ENCODE measurements at places on chromosomes 12 and 14.
A peak's percentile ranks its signal among the peaks of the same experiment; 100 is the strongest.

DNA sequence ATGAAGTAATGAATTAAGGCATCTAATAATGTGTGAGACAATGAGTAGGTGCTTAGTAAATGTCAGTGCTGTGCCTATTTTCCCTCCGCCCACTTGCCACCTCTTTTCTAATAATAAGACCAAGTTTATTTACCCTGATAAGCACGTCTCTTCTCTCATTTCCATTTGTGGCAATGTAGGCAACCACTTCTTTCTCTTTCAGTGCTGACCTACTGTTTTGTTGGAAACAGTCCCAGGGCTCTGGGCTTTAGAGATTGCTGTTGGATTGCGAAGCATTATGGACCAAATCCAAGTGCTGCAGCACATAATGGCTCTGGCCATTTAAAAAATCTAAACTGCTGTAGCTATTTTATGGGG lies 141.3 kb upstream of the PLEKHG7 start:
- DNase-seq, result peak; percentile 95

- DNase-seq, result no peak
Observed at GRCh38 chr12:65188179-65188701, 18.9 kb downstream of the LEMD3 start.

DNA sequence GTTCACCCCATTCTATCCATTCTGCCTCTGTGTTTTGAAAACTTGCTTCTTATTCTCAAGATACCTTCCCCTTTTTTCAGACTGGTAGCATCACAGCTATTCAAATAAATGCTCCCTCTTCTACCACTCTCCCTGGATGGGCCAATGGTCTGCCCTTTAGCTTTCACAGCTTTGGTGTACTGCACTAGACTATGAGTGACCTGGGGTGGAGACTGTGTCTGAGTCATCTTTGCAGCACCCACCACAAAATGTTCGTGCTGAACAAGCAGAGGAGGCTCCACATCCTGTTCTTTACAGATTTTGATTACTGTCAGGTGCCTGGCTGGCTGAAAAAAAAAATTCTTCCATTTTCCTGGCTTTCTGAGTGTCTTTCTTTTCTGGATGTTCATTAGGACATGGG lies 1104.1 kb upstream of the TMEM132C start:
- DNase-seq, result peak; percentile 86

- DNase-seq, result no peak
Observed at GRCh38 chr12:79827484-79827883, 107.4 kb downstream of the PPP1R12A start.

GRCh38 chr14:103728721-103729120 lies 13.1 kb downstream of the ZFYVE21 start:
- DNase-seq, result no peak

- no peak for DNase-seq
Observed at GRCh38 chr14:54837508-54838149, 65.0 kb downstream of the GCH1 start.

- DNase-seq, result no peak
Observed at GRCh38 chr14:54920052-54920451, 17.4 kb upstream of the GCH1 start.

DNA sequence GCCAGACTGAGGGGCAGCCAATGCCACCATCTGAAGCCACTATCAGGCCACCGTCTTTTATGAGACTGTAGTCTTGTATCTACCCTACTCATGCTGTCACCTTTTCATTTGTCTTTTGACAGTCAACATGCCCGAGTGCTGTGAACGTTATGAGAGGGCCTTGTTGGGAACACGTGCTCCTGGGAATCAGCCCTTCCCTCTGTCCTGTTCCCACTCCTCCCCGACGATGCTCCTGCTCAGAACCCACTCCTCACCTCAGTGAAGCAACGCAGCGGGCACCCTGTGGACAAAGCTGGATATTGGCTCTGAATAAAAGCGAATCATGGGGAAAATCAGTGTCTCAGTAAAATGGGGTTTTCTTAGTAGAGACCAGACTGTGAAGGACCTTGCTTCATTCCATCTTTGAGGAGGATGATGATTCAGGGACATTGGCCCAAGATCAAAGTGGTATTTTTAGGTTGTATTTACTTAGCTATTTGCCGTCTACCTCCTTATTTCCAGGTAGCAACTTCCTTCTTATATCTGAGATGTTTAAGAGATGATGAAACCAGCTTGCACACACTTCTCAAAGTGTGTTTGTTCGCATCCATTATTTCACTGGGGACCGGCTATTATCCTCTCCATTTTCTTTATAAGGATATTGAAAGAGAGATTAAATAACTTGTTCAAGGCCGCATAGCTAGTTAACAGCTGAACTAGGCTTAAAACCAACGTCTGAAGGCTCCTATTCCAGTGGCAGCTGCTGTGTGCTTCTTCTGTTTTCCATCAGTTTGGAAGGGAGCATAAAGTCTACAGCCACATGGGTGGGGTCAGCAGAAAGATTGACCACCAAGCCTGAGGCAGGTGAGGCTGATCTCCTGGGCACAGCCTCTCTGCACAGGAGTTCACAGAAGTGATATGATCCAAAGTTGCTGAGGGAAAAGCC lies 43.9 kb upstream of the CTDSP2 start:
- peak; percentile 66 for DNase-seq

- DNase-seq, result no peak
Observed at GRCh38 chr12:1839464-1839863, 19.1 kb downstream of the LRTM2 start.

DNA sequence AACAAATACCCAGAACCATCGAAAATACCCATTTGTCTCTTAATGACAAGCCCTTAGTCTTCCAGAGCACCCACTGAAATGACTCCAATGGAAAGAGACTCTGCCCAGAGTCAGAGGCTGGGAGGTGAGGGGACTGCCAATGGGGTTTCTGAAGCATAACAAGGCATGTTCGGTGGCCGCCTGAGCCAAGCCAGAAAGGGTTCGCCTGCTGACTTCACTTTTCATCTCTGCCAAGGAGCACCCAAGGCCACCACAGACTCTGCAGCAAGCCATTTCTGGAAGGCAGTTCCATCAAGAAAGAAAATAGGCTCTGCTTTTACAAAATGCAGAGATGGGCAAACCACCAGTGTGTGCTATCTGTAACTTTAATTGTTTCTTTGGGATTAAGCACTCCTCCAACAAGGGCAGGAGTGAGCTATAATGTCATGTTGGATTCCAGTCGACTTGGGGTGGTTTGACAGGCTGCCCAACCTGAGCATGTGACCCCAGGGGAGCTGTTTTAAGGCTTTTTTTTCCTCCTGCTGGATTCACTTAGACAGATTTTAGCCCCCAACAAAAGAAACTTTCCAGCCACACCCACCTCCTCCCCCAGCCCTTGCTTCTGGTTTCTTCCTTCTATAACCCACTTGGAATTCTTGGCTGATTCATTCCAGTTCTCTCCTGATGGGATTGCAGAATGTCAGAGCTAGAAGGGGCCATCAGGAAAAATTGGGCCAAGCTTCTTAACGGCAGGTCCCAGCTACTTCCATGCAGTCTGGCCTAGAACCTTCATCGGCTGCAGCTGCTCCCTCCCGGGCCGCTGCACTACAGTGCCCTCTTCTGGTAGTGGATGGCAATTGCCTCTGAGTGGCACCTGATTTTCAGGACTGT lies 24.1 kb downstream of the CKAP4 start:
- DNase-seq, result peak; percentile 41

DNA sequence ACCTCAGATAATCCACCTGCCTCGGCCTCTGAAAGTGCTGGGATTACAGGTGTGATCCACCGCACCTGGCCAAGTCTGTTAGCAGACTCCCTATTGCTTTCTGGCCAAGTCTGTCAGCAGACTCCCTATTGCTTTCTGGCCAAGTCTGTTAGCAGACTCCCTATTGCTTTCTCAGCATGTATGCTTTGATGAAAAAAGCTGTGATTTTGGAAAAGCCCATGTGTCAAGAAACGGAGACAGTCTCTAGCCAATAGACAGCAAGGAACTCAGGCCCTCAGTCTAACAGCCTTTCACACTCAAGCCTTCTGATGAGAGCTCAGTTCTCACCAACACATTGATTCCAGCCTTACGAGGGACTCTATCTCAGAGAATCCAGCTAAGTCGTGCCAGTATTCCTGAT lies 158.8 kb upstream of the KRR1 start:
- no peak for DNase-seq

- no peak for DNase-seq
Observed at GRCh38 chr14:38127356-38127755, 80.3 kb upstream of the SSTR1 start.

DNA sequence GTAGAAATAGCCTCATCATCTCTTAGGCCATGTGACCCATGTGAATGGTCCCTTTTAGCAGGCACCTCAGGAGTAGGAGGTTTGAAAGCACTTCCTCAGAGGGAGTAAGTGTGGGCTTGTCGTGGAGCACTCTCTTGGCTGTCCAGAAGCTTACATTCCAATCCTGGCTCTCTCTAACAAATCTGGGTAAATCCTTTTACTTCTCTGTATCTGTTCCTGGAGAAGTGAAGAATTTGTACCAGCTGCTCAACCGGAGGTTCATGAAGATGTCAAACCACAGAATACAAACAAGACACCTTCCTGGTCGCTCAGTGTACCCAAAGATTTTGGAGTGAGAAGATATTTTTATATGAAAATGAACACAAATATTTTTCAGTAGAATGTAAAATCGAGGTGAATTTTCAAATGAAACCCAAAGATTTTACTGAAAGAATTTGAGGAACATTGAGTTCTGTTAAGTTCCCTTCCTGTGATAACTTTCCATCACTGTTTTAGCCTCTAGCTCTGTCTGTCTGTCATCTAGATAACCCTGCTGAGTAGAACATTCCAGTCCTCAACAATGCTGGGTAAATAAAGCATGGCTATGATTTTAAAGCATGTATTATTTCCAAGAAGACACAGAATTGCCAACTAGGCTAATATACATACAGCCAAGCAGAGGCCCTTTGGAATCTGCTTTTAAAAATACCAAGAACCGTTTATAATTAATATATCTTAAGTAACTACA lies 263.9 kb upstream of the RGS6 start:
- peak; percentile 29 for DNase-seq

GRCh38 chr14:55523321-55523720 lies 56.7 kb upstream of the KTN1 start:
- DNase-seq, result no peak

GRCh38 chr14:24813089-24813815 lies 179.3 kb upstream of the GZMB start:
- DNase-seq, result no peak

GRCh38 chr14:35594616-35595015 lies 60.7 kb downstream of the INSM2 start:
- no peak for DNase-seq

- DNase-seq, result no peak
Observed at GRCh38 chr12:71719647-71720370, 33.9 kb downstream of the TMEM19 start.

DNA sequence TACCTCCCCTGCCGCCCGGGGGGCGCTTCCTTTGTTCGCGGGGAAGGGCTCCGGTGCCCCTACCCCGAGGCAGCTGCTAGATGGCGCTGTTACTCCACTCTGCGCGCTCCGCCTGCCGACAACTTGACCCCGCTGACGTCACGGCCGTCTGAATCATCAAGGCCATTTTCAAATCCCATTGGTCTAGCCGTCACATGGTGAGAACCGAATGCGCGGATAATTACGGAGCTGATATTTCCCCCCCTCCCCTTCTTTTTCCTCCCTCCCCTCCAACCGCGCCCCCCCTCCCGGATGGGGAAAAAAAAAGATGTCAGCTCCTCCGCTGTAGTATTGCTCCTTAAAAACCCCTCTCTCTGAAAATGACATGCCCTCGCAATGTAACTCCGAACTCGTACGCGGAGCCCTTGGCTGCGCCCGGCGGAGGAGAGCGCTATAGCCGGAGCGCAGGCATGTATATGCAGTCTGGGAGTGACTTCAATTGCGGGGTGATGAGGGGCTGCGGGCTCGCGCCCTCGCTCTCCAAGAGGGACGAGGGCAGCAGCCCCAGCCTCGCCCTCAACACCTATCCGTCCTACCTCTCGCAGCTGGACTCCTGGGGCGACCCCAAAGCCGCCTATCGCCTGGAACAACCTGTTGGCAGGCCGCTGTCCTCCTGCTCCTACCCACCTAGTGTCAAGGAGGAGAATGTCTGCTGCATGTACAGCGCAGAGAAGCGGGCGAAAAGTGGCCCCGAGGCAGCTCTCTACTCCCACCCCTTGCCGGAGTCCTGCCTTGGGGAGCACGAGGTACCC lies at the start of gene HOXC10:
HOXC10 (plus strand) TSS at position 246 of the 791 bp plus-strand sequence; CDS start at position 360, 114 bp downstream.
- DNase-seq, result peak; percentile 97

- DNase-seq, result peak; percentile 18
Observed at GRCh38 chr12:95258151-95258550, 40.5 kb downstream of the VEZT start.

- peak; percentile 73 for DNase-seq
Observed at GRCh38 chr12:105741786-105742566, 396.8 kb downstream of the NUAK1 start.

- no peak for DNase-seq
Observed at GRCh38 chr12:127767656-127768055, 499.3 kb upstream of the TMEM132C start.

DNA sequence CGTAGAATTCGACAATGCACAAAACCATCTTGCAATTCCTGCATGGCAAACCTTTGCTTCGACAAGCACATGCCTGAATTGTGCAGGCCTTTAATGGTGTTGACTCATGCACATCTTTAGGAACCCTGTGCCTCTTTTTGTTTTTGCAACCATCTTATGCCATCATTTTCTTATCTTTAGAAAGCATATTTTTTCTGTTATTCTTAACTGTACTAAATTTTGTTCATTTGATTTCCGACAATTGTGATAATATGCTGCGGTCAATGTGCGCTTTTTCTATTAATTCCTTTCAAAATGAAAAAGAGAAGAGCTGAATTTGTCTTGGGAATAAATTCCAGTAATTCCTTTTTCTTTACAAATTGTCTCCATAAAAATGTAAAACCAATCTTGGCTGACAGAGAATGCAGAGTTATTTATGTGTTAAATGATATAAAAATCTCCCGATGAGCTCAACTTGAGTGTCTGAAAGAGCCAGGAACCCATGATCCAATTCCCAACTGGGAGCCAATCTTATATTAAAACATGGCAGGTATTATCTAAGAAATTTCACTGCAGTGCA lies 20.1 kb upstream of the CDK17 start:
- no peak for DNase-seq

DNA sequence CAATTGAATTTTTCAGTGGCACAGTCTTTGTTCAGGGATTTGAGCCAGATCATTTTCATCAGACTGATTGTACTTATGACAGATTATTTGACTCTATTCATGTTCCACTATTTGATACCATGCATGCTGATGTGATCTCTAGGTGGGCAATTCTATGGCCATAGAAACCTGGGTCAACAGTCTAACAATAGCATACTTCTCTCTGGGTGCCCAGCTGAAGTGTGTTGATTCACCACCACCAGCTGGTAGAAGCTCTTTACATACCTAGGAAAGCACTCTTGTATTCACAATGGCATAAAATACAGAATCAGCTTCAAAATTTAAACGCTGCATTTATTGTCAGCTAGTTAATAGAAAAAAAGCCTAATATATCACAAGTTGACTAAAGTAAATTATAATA lies 90.2 kb upstream of the TMTC2 start:
- DNase-seq, result no peak
